NCI-H1930 (cell line): ENCODE measurements at places on chromosomes 1 and 21.
A peak's percentile ranks its signal among the peaks of the same experiment; 100 is the strongest.

- peak; percentile 23 for DNase-seq
Observed at GRCh38 chr1:43238085-43238484, 31.7 kb upstream of the TMEM125 start.

DNA sequence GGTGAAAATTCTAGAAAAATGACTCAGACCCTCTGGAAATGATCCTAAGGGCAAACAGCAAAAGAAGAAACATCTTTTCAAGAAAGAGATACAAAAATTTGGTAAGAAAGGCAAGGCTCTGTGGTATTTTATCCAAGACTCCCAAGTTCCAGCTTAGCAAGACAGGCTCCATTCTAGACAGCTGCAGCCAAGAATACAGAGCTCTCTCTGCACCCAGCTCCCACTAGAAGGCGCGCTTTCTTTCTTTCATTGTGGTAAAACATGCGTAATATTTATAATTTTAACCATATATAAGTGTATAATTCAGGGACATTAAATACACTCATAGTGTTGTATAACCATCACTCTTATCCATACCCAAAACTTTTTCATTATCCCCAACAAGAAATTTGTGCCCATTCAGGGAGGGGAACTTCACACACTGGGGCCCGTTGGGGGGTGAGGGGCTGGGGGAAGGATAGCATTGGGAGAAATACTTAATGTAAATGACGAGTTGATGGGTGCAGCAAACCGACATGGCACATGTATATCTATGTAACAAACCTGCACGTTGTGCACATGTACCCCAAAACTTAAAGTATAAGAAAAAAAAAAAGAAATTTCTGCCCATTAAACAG is 2.2 kb upstream of the HFM1 start:
- DNase-seq: no peak

- DNase-seq: no peak
Observed at GRCh38 chr1:95953015-95953414, 719.0 kb downstream of the RWDD3 start.

GRCh38 chr1:40862008-40862863 is at the start of gene CITED4:
CITED4 (minus strand) TSS chr1:40862363; CDS start chr1:40862127, 236 bp downstream.
- DNase-seq: peak; percentile 85

- DNase-seq: no peak
Observed at GRCh38 chr1:107943694-107944093, 21.3 kb downstream of the VAV3 start.

- DNase-seq: no peak
Observed at GRCh38 chr1:236890152-236891056, 95.3 kb downstream of the MTR start.

DNA sequence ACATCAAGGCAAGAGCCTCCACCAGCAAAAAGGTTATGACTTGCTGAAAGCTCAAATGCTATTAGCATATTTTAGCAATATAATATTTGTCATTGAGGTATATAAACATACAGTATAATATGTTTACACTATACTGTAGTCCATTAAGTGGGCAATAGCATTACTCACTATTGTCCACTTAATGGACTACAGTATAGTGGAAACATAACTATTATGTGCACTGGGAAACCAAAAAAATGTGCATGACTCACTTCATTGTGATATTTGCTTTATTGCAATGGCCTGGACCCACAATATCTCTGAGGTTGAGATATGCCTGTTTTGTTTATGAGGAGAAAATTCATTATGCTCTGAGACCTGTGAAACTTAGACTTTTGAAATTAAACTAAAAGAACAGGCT is 300.0 kb downstream of the BARHL2 start:
- DNase-seq: no peak

DNA sequence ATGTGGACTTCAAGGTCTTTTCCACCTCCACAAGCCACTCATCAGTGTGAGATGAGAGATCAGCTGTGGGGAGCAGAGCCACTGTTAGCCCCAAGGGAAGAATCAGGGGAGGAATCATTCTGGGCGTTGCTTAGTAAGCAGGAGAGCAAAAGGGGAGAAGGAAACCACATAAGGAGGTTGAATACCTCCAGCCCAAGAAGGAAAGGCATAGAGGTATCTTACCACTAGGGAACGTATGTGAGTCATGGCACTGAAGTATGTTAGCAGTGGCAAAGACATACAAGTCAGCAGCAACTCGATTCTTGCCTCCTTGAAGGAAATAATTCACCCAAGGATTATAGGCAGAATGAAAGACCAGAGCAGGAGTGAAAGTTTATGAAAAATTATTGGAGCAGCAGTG is 31.6 kb upstream of the SLC5A9 start:
- DNase-seq: no peak

GRCh38 chr1:233639611-233640010 is 25.7 kb downstream of the KCNK1 start:
- DNase-seq: no peak

DNA sequence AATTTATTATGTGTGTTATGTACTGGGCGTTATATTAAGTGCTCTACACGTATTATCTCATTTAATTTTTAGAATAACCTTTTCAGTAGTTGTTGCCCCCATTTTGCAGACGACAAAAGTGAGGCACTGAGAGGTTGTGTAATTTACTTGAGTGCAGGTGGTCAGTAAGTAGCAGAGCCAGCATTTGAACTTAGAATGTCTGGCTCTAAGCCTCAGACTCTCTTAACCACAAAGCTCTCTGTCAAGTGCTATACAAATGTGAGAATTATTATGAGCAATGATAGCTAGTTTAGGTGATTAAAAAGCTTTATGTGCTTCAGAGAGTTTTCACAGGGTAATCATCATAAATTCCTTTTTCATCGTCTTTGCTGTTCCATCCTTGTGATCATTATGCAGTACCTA is 96.3 kb upstream of the UBE2U start:
- no peak for DNase-seq

GRCh38 chr1:11731691-11732283 is 4.1 kb upstream of the AGTRAP start:
- no peak for DNase-seq

DNA sequence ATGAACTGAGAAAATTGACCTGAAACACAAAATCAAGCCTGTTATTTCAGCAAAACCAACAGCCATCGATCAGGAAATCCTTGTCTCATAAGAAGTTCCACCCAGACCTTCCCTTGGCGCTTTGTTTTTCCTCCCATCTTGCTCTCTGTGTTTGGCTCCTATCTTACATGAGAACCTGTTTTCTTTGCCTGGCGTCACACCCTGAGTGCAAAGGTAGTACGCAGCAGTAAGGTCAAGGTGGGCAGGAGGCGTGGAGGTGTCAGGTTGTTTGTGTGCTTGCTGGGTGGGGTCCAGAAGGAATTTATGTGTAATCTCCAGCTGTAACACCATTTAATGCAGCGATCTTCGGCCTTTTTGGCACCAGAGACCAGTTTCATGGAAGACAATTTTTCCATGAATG is 50.5 kb downstream of the C1orf21 start:
- no peak for DNase-seq

GRCh38 chr21:43994085-43994484 is 18.0 kb upstream of the TRAPPC10 start:
- DNase-seq: no peak

GRCh38 chr1:159318784-159319551 is 16.8 kb downstream of the FCER1A start:
- DNase-seq: no peak

GRCh38 chr21:26964170-26964778 is 2.6 kb downstream of the ADAMTS5 start:
- DNase-seq: no peak

DNA sequence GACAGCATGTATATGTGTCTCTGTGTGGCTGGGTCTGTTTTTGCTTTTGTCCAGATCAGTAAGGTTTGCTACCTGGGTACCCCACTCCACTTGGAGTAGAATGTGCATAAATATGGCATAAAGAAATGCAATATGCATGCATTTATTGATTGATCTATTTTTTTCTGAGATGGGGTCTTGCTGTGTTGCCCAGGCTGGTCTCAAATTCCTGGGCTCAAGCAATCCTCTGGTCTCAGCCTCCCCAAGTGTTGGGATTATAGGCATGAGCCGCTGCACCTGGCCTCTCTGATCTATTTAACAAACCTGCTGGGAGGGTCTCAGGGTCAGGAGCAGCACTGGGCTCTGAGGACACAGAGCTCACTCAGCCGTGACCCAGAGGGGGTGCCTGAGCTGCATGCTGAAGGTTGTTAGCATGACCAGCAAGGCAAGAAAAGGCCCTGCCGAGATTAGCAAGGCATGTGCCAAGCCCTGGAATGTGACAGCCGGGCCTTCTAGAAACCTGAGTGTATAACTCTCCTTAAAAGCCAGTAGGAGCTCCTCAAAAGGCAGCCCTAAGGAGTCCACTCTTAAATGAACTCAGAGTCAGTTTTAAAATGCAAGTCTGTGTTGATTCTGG is 22.5 kb downstream of the PCSK9 start:
- no peak for DNase-seq

DNA sequence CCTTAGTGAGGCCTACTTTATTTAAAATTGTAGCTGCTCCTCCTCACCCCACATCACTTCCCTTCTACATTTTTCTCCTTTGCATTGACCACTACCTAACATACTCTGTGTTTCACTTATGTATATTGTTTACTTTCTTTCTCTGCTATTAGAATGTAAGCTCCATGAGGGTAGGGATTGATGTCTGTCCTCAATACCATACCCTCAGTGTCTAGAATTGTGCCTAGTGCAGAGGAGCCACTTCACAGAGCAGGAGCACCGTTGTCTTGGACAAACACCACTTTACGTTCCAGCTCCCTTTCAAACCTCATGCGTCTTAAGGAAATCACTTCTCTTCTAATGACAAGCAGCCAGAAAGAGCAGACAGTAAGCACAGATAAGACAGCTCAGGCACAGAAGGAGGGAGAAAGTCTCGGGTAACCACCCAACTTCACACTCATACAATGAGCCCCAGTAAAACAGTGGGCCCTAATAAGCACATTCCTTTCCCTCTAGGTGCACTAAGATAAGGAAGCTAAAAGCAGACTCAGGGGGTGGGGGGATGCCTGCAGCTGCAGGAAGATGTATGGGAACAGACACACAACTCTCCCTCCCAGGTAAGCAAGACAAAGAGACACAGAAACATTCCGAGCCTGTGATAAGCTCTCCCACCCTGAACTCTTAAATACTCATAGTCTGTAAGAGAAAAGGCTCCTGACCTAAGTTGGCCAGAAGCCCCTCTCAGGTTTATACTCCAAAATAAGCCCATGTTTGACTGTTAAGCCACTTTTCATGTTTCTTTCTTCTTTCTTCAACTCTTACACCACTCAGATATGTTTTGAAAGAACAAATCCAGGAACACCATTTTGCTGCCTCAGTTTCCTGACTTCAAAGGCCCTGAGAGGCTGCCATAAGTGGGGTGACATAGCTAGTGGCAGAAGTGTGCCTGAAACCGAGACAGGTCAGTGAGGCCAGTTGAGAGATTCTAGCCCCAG is 7.1 kb upstream of the PLEKHM2 start:
- no peak for DNase-seq

DNA sequence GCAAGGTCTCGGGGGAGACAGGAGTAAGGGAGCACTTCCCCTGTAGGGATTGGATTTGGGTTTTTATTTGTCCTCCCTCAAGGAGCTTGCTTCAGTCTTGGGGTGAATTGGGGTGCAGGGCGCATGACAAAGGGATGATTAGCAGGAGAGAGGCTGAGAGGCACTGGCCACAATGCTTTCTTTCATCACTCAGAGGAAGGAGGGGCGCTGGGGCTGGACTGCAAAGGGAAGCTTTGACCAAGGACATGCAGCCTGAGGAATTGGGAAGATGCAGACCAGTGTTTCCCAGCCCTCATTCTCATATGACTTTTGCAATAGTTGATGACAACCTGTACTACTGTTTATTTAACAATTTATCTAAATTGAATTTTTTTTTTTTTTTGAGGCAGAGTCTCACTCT is 34.1 kb upstream of the PDPN start:
- no peak for DNase-seq

GRCh38 chr1:11757047-11757446 is 4.9 kb upstream of the C1orf167 start:
- no peak for DNase-seq

DNA sequence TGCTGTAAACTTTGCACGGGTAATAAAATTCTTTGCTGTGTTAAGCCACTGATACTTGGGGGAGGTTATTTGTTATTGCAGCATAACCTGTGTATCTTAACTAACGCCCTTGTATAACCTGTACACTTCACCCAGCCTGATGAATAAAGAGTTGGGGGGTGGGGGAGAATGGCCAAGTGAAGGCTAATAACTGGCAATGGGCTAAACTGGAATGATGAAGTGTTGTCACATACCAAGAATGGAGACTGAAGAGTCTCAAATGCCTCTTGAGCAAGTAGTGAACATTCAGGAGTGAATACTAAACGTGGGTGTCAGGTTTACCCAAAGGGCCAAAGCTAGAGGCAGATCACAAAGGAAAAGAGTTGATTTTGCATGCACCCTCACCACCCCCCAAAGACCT is 169.4 kb downstream of the C1orf94 start:
- no peak for DNase-seq

- DNase-seq: no peak
Observed at GRCh38 chr1:111577814-111578213, 41.8 kb upstream of the RAP1A start.

- DNase-seq: peak; percentile 51
Observed at GRCh38 chr1:21573971-21574465, 64.8 kb downstream of the ALPL start.

DNA sequence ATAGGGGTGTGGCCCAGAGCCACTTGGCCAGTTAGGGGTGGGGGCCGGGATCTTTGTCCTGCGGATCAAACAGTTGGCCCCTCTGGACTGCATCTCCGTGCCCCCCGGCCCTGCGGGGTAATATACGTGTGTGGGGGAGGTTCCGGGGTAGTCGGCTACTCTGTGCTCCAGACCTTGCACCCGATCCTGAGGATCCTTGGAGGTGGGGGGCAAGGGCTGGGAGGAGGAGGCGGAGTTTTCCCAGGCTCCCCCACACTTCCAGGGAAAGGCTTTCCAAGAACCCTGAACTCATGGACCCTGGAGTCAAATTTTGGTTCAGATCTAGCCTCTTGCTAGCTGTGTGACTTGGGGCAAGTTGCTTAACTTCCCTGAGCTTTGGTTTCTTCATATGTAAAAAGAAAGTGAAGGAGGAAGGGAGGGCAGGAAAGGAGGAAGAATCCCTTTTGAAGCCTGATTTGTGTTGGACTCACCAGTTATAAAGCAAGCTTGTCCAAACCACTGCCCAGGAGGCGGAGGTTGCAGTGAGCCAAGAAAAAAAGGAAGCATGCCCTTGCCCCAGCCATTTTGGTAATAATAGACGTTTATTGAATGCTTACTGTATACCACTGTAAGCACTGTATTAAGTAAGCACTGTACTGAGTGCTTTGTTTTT is 686 bp downstream of the MIIP start:
- no peak for DNase-seq

- no peak for DNase-seq
Observed at GRCh38 chr21:43884012-43884860, 19.2 kb downstream of the AGPAT3 start.

GRCh38 chr1:98839840-98840239 is 164.8 kb downstream of the PLPPR5 start:
- DNase-seq: no peak
